CD4-positive, alpha-beta T cell treated with Interleukin-4 for 1 hour (primary cell): ENCODE measurements at places on chromosomes 7 and 10.

GRCh38 chr7:17620566-17620965 is 319.7 kb downstream of the SNX13 start:
- no peak for DNase-seq

DNA sequence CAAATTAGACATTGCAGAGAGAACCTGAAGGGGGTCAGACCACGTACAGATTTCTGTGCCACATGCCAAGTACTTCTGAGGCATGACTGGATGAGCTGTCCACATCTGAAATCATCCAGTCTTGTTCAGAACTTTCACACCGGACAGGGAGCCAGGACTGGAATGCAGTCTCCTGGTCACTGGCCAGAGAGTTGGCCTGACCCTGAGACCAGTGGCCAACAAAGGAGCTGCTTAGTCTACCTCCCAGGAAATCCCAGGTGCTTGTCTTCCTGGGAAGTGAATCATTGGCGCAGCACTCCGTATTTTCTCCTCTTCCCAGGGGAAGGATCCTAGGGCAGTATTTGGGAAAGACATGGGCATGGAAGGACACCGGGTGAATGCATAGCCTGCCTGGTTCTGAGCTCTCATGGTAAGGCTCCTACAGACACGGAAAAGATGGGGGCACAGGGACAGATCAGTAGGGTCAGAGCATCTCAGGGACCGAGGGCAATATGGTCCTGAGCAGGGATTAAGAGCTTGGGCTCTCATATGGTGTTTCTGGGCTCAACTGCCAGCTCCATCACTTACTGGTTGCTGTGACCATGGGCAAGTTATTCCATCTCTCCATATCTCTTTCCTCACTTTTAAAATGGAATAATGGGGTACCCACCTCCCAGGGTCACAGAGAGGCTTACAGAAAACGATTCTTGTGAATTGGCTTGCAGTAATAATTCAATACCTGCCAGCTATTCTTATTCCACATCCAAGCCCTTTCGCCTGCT is 1.3 kb upstream of the SCD start:
- no peak for DNase-seq

DNA sequence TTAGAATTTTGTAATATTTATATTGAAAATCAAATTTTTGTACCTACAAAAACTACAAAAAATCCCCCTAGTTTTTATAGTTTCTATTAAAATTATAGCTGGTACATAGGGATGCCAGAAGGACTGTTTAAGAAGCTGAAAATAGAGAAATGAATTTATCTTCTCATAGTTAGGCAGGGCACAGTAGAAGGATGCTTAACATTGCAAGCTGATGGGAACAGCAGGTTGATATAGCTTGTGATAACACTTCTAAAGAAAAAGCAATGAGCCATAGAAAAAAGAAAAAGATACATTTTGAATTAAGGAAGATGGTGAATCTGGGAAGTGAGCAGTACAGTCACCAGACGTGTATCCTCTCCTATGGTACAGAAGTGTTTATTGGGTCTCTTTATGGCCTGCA is 32.0 kb downstream of the PTEN start:
- no peak for DNase-seq

DNA sequence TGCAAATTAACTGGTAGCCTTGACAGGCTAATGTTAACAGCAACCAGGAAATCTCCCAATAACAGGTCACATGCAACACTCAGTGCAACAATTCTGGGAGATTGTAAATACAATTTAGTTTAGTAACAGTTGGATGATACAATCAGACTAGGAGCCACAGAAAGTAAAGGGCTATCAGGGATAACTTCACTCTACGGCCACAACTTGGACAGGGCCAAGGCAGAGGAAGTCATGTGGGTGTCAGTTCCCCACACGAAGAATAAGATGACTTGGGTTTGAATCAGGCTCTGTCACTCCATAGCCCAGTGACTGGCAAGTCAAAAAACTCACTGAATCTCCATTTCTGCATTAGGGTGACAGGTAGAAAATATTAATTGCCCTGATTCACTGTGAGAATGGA is 217.3 kb upstream of the CCDC6 start:
- no peak for DNase-seq

DNA sequence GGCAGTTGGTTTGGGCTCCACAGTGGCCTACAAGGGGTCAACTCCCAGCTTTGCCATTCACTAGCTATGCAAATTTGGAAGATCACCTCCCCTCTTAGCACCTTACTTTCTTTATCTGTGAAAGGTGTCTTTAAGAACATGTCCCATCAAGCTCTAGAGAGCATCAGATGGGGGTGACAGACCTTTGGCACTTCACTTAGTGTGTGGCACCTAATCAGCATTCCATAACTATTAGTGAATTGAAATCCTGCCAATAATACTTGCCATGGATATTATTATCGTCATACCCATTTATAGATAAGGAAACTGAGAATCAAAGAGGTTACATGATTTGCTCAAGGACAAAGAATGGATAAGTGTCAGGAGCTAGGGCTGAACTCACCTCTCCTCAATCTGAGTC is 51.9 kb downstream of the PLPP4 start:
- DNase-seq: no peak

GRCh38 chr7:150876817-150877526 is 24.7 kb downstream of the AOC1 start:
- DNase-seq: peak; percentile 43
